ENCODE measurements at places on chromosomes 16 and 17. TPM values are rescaled to one million over a fixed set of nuclear protein-coding genes. Genes with fewer than 3 reads are reported as not detected.

DNA sequence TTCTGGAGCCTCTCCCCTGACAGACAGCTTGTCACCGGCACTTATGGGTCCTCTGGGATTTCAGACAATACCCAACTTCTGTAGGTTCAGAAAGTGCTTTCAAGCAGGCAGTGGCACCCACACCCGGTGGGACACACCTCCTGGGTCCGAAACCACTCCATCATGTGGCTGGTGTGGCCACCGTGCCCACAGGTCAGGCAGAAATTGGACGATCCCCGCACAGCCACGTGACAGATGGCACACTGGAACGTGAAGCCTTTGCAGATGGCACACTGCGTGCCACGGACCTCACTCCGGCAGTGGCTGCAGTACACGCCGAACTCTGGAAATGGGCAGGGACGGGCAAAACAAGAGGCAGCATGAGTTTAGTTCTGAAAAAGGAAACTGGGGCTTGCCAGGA is 99.5 kb upstream of the FA2H start:
- DNase-seq = no peak

- no peak for DNase-seq
Measured at GRCh38 chr16:85504242-85504641, 108.9 kb upstream of the GSE1 start.

- DNase-seq = no peak
Measured at GRCh38 chr17:28573966-28574480, 2.7 kb downstream of the ALDOC start.

DNA sequence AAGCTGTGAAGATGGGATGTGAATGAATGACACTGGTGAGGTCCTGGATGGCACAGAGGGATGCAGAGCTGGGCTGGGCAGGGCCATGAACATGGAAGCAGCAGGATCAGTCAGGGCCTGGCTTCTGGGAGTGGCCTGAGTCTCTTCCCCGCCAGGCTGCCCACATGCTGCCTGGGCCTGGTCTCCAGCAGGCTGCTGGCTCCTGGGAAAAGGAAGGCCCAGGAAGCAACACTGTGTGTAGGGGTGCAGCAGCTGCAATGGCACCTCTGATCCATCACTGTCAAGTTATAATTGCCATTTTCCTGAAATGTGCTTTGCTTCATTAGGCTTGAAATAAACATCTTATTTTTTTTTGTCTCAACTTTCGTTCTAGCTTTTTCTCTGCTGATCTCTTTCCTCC is 260.2 kb upstream of the N4BP1 start:
- no peak for DNase-seq

GRCh38 chr17:50979524-50979927 is 113.4 kb upstream of the TOB1 start:
- no peak for DNase-seq

DNA sequence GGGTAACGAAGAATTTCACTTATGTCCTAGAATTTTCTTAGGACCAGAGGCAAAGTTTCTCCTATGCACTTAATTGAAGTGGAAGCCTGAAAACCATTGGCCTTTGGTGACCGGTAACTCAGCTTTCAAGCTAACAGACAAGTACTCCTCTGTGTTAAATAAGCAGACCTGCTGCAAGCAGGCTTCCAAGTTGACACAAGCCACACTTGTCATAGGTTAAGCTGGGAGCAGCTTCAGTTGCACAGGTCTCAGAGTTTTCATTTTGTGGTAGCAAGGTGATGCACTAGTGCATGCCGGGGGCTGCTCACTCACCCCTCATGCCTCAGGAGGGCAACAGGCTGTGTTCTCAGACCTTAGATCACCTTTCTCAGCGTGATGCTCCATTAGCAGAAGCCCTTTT is 399.9 kb downstream of the UTP18 start:
- DNase-seq = no peak

GRCh38 chr17:32590974-32591373 is 104.2 kb downstream of the CDK5R1 start:
- no peak for DNase-seq

DNA sequence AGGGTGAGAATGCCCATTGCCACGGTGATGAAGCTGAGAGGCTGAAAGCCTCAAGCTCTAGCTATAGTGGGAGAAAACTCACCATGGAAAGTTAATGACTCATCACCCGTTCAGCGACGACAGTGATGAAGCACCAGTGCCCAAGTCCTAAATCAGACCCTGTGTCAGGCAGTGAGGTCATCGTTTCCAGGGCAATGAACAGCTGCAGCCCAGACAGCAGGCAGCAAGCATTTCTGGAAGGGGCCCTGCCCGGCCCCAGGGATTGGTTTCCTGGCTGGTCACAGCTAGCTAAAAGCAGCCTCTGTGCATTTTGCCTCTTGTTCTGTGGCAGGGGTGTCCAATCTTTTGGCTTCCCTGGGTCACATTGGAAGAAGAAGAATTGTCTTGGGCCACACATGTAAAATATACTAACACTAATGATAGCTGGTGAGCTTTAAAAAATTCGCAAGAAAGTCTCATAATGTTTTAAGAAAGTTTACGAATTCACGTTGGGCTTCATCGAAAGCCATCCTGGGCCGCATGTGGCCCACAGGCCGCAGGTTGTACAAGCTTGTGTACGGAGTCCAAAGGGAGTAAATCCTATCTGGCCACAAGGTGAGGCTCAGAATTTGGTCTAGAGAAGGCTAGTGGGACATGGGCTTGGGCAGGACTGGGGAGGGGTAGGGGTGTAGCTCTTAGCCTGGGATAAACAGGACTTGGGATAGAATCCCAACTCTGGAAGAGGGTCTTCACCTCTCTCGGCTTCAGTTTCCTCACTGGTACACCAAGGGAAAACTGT is 40.6 kb downstream of the MIS12 start:
- DNase-seq = peak; percentile 66

DNA sequence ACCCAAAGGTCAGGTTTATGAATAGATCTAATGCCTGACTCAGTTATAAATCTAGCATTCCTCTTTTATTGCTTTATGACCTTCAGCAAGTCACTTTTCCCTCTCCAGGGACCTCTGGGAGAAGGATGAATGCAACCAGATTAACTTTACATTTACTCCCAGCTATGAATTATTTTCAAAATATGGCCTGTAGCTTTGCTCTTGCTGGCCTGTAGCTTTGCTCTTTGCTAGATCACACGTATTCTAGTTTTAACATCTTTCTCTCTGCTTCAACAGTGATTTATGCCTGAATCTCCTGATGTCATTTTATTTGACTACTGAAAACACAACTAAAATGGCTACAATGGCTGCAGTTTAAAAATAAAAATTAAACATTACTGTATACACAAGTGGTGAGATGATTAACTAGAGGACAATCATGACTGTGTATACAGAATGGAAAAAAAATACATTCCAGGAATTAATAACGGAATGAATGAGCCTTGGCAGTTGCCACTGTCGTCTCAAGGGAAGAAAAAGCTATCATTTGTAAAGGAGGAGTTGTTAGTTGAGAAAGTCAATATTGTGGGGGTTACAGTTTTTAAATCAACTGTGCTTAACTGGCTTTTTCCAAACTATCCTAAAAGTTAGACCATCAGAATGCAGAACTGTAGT is 434.5 kb upstream of the GOT2 start:
- no peak for DNase-seq

DNA sequence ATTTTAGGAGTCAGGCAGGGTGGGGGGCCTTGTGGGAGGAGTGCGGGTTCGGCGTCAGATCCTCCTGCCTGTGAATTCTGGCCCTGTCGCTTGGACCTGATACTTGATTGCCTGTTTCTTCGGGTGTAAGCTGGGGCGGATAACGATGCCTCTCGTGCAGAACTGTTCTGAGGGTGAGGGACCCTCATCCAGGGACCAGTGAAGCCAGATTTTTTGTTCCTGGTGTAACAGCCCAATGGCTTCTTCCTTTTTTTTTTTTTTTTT is 1.3 kb downstream of the TBCD start:
- no peak for DNase-seq

GRCh38 chr17:14061666-14062560 is 7.4 kb upstream of the COX10 start:
- no peak for DNase-seq

Gene CCL3
- 2.6 TPM for polyA plus RNA-seq

Gene PABPN1L
- polyA plus RNA-seq = not detected

Measured in left renal pelvis (tissue), 4 donors.